Sciatic nerve (tissue), 2 donors: ENCODE measurements at places on chromosomes 7 and 10. TPM values are rescaled to one million over a fixed set of nuclear protein-coding genes. Genes with fewer than 3 reads are reported as not detected.

ZNF25 gene
- 21.0 TPM for total RNA-seq

STK31 gene
- total RNA-seq, result 1.8 TPM

CNTNAP2 gene
- total RNA-seq, result 0.49 TPM

CADPS2 gene
- 11.0 TPM for total RNA-seq

SPDYE8 gene
- total RNA-seq, result not detected

INHBA gene
- total RNA-seq, result 40.4 TPM

FOXP2 gene
- total RNA-seq, result 24.7 TPM

ADAM12 gene
- total RNA-seq, result 5.8 TPM

KCNIP2 gene
- total RNA-seq, result 18.9 TPM

CAV2 gene
- 139 TPM for total RNA-seq

ZNF716 gene
- total RNA-seq, result not detected

BICC1 gene
- total RNA-seq, result 42.1 TPM

AGR3 gene
- not detected for total RNA-seq
